Ecto neural progenitor cell (in vitro differentiated cells): ENCODE measurements at places on chromosomes 11 and 22.

DNA sequence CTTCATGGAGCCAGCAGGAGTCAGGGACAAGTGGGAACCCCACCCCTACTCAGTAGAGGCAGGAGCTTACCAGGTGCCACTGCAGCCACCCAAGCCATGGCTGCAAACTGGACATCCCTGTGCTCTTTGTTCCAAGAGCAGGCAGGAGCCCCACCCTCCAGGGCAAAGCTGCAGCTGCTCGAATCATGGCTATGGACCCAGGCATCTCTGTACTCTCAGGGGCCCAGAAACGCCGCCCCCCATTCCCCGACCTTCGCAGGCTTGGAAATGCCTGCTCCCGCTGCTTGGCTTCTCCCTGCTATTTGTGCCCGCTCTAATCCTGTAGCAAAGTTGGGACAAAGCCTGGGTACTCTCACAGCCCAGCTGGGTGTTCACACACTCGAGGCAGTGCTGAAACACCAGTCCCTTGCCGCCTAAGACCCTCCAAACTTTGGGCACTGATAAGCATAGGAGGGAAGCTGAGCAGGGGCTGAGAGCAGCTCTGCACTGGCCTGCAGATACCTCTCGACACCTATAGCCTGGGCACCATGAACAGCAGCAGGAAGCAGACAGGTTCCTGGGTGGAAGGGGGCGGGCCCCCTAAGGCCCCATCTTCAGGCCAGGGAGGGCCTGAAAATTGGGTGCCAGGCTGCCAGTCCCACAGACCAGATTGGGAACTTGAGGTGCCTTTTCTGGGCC, 402.4 kb downstream of the LRRC4C start:
- no peak for DNase-seq

DNA sequence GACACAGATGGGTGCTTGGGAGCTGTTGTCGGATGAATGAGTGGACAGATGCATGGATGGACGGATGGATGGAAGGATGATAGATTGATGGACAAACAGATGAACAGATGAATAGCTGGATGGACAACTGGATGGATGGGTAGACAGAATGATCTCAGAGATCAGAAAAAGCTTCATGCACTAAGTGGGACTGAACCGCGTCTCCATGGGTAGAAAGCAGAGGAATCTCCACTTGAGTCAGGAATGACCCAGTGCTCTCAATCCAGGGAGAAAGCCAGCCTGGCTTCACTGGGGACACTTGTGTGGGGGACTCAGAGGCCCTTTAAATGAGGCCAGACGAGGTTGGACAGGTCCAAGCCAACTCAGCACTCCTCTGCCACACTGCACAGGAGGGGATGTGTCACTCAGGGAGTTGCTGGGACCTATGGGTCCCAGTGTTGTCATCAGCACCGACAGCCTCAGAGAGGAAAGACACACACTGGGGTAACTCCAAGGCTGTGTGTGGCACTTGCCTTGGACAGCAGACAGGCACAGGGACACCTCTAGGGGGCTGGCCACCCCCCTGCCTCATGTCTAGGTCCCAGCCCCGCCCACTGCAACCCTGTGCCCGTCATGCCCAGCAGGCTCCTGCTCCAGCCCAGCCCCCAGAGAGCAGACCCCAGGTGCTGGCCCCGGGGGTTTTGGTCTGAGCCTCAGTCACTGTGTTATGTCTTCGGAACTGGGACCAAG, 5.6 kb downstream of the IGLL5 start:
- DNase-seq: no peak

DNA sequence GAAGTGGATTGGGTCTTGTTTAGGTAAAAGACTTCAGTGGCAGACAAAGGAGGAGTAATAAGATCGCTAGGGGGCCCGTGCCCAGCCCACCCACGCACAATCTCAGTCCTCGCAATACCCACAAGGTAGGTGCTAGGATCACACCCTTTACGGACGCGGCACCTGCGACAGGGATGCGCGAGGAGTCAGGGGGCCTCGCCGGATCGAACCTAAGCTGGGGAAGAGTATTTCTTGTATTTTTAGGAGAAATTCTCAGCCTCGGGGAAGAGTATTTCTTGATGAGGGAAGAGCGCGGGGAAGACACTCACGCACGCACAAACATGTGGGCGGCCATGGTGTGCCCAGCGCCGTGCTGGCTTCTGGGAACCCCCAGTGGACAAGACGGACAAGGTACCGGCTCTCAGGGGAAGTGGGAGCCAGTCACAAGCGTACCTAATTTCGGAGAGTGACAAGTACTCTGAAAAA, 745 bp upstream of the FAM118A start:
- DNase-seq: no peak

- no peak for DNase-seq
These were observed 90.2 kb downstream of the DDX10 start for GRCh38 chr11:108754901-108755625.

GRCh38 chr22:44955102-44955501, 54.7 kb downstream of the PHF21B start:
- DNase-seq: no peak

- no peak for DNase-seq
These were observed 823 bp upstream of the CPT1A start for GRCh38 chr11:68842427-68843051.

GRCh38 chr11:73240190-73240781, 22.2 kb downstream of the P2RY2 start:
- DNase-seq: no peak

DNA sequence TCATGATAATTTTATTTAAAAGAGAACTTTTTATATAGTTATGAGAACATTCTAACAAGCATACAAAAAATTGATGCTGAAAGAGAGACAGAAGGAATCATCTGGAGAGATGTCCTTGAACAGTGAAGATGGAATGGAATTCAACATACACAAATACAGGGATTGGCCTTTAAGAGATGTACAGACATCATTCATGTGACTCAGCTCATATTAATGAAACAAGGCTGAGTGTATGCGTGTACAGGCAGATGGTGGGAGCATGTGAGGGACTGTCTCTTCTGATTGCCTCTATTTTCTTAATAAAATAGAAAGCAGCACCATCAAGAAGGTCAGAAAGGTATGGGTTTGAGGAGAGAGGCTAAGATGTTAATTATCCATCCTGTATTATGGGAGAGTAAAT, 793.3 kb downstream of the CNTN5 start:
- no peak for DNase-seq

- DNase-seq: no peak
These were observed 102.7 kb upstream of the CLPB start for GRCh38 chr11:72537051-72537450.

DNA sequence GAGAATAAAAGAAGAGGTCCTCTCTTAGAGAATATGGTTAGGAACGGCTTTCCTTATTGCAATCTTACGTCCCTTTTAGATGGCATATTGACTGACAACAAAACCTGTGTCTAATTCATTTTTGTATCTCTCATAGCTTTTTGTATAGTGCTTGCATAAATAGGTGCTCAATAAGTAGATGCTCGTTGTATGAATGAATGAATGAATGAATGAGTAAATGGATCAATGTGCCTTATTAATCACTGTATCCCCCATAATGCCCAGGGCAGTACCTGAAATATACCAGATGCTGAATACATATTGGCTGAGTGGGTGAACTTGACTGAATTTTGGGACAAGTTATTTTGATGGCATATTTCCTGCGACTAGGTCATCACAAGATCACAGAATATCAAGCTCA, 97.9 kb downstream of the SERGEF start:
- DNase-seq: no peak

- DNase-seq: no peak
These were observed 12.6 kb upstream of the UCP2 start for GRCh38 chr11:73995247-73995646.

GRCh38 chr11:19978668-19979518, 181.4 kb downstream of the DBX1 start:
- no peak for DNase-seq

- DNase-seq: peak; percentile 73
These were observed at the start of gene ABCC8 for GRCh38 chr11:17476317-17477083. Gene ABCC8, minus strand, starts transcription at chr11:17476845. Its CDS starts 69 bp downstream, at chr11:17476776.

DNA sequence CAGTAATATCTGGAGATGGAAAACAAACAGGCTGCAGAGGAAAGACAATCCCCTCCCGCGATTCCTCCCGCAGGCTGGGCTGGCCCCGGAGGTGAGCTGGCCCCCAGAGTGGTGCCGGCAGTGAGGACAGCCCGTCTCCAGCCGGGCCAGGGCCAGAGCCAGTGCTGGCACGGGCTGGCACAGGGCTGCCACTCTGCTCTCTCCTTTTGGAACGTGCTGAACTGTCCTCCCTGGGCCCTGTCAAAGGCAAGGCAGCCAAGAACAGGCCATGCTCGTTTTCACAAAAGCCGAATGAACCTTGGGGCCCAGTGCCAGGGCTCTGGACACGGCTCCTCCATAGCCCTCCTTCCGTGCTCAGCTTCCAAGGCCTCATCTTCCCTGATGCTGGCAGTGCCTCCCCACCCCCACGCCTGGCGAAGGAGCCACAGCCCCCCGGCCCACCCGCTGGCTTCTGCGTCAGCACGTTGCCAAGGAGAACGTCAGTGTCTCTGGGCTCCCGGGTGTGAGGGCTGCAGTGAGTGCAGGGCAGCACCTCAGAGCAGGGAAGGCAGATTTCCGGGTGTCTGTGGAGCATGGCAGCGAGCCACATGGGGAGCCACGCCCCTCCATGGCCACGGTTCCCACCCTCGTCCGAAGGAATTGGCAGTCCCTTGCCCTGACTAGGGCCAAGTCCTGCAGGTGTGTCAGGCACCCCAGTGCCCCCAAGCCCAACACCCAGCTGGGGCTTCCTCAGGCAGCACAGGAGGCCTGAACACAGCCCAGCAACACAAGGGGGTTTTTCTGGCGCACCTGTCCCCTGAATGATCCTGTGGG, 28.6 kb downstream of the GNAZ start:
- DNase-seq: no peak

DNA sequence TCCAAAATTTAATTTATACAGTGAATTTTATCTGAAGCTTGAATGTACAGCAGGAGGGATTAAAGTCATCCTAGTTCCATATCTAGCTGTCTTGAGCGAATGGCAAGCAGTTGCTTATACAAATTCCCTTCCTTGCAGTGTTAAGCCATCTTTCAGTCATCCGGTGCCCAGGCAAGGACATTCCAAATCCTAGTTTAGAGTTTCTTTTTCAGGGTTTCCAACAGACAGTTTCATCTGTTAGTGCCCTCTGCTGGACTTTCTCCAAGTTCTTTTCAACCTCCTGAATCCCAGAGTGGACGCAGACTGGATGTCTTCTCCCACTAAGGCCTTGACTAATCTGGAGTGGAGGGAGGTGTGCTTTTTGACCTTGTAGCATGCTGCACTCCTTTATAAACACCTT, 45.4 kb downstream of the GRAMD1B start:
- DNase-seq: no peak

DNA sequence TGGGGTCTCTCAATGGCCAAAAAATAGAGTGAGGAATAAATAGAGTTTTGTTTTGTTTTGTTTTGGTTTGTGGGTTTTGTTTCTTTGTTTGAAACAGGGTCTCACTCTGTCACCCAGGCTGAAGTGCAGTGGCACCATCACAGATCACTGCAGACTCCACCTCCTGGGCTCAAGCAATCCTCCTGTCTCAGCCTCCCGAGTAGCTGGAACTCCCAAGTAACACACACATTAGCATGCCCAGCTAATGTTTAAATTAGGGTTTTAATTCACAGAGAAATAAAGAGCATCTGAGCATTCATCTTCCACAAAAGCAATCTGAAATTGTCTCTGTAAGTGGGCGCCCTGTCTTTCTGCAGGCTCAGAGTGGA, 9.2 kb upstream of the IFITM3 start:
- no peak for DNase-seq

- no peak for DNase-seq
These were observed 644 bp downstream of the SPTY2D1 start for GRCh38 chr11:18633256-18634139.

DNA sequence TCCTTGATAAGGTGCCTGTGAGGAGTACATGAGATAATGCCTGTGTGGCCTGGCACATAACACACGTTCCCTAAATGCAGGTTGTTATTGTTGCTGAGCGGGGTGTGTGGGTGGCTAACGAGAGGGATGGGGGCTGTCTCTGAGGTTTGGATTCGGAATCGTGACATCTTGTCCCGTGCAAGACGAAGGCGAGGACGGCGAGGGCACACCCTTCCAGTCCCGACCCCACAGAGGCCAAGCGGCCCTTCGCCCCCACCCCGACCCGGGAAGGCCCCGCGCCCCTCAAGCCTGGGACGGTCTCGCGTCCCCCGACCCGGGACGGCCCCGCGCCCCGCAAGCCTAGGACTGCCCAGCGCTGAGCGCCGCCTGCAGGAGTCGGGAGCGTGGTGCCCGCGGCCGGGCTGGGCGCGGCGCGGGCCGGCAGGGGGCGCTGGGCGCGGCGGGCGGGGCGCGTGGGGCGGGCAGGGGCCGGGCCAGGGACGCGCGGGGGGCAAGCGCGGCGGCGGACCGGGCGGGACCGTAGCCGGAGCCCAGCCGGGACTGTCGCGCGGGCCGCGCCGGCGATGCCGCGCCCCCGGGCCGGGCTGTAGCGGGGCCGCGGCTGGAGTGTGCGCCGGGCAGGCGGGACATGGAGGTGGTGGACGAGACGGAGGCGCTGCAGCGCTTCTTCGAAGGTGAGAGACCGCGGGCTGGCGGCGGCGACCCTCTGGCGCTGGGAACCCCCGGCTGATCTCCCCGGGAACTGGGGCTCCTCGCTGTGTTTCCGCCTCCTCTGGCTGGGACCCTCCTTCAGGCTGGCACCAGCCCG, at the start of gene MYRF:
Gene MYRF (plus strand): TSS at position 520 of the 808 bp plus-strand sequence. CDS start 109 bp downstream, at position 629.
- DNase-seq: peak; percentile 87

GRCh38 chr11:96097844-96098421, 174.0 kb upstream of the MTMR2 start:
- no peak for DNase-seq

DNA sequence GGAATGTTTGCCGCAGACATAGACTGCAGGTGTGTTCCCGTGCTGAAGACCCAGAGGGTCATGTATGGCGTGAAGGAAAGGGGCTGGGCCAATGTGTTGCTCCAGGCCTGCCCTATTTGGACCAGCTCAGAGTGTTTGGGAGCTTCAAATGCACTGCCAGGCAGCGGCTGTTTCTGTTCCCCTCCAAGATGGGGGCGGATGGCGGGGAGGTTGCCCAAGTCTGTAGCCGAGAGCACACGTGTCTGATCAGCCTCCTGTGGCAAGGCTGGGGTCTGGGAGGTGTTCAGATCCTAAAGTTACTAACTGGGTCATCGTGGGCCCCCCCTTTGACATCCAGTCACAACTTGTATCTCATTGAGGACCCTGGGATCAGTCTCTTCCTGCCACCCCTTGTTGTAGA, 45.5 kb downstream of the CACNA1I start:
- no peak for DNase-seq

GRCh38 chr11:62782753-62783152, 4.4 kb upstream of the TMEM179B start:
- DNase-seq: no peak

- DNase-seq: no peak
These were observed 11.6 kb downstream of the TOP3B start for GRCh38 chr22:21970800-21971617.

- DNase-seq: no peak
These were observed 4.9 kb downstream of the CRYAB start for GRCh38 chr11:111906680-111907079.
